ENCODE measurements at places on chromosomes 5 and 9. TPM values are rescaled to one million over a fixed set of nuclear protein-coding genes. Genes with fewer than 3 reads are reported as not detected.

Gene TAF11L11
- not detected for total RNA-seq

GRCh38 chr9:78332381-78332780 is 35.5 kb downstream of the PSAT1 start:
- no peak for DNase-seq

GRCh38 chr9:32069169-32069813 is 315.2 kb upstream of the ACO1 start:
- no peak for DNase-seq

DNA sequence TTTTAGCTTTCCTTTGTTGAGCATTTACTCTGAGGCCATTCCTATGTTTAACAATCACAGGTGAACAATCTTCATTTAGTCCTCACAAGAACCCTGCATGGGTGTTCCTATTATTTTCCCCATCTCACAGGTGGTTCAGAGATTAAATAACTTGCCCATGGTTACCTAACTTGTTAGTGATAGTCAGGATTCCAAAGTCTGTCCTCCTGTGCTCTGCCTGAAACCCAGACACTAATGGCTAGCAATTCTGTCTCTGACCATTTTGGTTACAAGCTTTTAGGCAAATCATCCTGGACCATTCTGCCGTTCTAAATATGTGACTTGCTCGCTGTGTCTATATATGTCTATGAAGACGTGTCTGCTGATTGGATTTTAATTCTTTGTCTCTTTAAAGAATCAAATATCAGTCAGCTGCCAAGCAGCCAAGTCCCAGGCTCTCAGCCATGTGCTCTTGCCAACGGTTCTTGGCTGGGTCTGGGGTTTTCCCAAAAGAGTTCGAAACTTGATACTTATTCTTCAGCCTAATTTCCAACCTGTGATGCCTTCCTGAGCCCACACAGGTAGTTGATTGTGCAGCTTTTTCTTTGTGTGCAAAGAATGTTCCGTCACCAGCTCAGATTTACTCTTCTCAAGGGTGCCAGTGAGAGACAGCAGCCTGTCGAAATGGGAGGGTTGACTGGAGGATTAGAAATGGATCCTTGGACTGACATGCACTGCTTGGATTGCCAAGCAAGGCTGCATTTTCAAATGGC is 121.7 kb downstream of the NREP start:
- DNase-seq = no peak

- no peak for DNase-seq
Observed at GRCh38 chr5:38448568-38449350, 107.7 kb downstream of the LIFR start.
